ENCODE measurements at places on chromosomes 7 and 10.

- peak; percentile 51 for DNase-seq
Measured at GRCh38 chr7:100483722-100484672, at the start of gene NYAP1. NYAP1 (plus strand) TSS chr7:100483927; CDS start chr7:100485312, 1,385 bp downstream.

GRCh38 chr10:133475821-133476640 is 22.3 kb downstream of the SCART1 start:
- DNase-seq, result no peak

GRCh38 chr10:93006435-93007039 is 54.1 kb upstream of the CYP26C1 start:
- no peak for DNase-seq

DNA sequence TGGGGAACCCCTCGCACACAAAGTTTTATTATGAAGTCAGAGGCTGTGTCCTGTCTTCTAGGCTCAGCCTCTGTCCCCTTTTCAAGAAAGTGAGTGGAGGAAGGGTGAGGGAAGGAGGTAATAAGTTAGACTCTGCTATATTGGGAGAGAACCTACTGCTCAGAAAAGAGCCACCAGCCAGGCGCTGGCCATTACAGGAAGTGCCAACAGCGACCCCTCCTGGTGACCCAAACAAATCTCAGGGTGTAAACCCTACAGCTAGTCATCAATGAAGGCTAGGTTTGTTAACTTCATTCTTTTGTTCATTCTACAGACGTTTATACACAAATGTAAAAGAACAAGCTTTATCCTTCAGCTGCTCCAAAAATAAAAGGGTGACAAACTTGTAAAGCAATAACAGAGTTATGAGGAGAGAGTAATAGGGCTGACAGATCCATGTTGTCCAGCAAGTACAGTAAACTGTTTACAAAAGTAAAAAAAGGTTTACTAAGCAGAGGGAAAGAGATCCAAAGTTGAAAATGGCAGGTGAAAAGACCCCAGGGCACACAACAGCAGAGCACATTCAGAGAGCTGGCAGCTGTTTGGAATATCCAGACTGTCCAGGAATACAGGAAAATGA is 82.7 kb downstream of the FAM204A start:
- peak; percentile 63 for DNase-seq

DNA sequence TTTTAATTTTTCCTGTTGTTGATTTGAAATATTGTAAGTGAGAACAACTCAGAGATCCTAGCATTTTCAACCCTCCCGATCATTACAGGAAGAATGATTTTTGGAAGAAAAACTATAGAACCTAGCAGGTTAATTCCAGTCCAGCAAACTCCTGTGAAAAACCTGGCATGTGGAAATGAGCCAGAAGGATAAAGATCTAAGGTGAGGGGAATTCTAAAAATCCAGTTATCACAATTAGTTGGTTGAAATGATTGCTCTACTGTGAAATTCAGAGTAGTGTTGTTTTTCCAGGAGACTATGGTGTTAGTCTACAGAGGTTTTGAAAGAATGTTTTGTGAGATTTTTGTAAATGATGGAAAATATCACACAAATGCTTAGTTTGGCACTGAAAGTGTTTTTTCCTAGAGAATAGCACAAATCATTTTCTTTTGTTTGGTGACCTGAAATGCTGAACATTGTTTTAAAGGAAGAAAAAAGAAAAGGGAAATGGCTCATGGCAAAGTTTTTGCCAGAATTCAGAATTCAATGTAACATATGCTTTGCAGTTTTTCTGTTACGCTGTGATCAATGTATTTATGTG is 152.4 kb upstream of the SLC26A5 start:
- DNase-seq, result no peak

DNA sequence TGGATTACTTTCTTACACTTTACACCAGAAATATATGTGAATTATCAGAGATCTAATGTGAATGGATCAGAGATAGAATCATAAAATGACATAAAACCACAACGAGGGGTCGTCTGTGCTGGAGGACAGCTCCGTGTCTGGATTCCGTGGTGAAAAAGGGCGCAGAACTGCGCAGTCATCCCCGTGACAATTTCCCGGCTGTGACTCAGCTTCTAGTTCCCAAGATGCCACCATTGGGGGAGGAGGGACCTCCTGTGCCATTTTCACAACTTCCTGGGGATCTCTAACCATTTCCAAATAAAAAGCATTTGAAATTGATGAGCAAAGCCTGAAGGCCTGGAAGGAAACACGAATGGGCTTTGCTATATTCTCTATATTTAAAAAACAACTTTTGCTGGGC is 72.1 kb downstream of the PDGFA start:
- DNase-seq, result no peak

DNA sequence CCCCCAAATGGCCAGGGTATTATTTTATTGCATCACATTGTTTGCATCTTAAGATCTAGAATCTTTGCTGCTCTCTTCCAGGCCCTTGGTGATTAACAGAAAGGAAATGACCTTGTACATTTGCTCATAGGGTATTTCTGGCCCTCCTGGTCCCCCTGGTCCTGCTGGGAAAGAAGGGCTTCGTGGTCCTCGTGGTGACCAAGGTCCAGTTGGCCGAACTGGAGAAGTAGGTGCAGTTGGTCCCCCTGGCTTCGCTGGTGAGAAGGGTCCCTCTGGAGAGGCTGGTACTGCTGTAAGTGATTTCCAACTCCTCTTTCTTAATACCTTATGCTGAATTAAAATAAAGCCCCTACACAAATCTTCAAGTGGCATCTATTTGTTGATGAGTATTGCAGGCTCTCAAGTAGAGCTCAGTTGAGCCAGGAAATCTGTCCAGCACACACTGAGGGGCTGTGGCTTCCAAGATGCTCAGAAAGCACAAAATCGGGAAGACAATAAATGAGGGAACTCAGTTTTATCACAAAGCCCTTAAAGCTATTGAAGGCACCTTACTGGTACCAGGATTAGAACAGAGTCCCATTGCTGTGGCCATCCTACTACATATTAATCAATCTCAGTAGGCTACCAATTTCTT is 28.2 kb downstream of the COL1A2 start:
- DNase-seq, result no peak

GRCh38 chr10:31635415-31636065 is 293.1 kb downstream of the ARHGAP12 start:
- DNase-seq, result no peak
